ENCODE measurements at places on chromosomes 7 and 10.

DNA sequence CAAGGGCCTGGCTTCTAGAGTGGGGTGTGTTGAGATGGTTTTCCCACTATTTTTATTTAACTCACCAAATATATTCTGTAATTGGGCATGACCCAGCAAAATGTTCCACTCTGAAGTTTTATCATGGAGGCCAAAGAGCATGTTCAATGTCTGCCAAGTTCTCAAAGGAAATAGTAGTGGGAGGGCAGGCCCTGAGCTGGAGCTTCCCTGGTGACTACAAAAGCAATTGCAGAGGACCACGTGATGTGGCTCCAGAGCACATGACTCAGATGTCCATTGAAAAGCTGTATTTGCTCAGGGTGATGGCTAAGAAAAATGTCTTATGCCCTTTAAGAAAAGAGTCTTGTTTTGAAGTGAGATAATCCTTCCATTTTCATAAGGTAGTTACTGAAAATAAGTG lies 1024.8 kb downstream of the LRMDA start:
- DNase-seq, result no peak

- DNase-seq, result peak; percentile 98
Measured at GRCh38 chr7:149125863-149126661, at the start of gene ZNF425. Gene ZNF425, minus strand, starts transcription at chr7:149126324. Its CDS starts 111 bp downstream, at chr7:149126213.

DNA sequence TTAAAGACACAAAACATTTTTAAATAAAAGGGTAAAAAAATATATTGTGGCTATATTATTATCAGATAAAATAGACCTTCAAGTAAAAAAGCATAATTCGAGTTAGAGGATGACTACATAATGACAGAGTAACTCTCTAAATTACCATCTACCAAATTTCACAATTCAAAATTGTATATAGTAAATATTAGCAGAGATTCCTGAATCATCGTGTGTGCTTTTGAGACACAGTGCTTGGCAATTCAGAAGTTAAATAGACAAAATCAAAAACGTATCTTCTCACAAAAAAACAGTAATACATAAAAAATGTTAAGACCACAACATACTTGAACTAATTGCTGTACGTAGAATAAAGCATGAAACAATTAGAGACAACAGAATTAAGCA lies 110.4 kb downstream of the AHR start:
- no peak for DNase-seq

DNA sequence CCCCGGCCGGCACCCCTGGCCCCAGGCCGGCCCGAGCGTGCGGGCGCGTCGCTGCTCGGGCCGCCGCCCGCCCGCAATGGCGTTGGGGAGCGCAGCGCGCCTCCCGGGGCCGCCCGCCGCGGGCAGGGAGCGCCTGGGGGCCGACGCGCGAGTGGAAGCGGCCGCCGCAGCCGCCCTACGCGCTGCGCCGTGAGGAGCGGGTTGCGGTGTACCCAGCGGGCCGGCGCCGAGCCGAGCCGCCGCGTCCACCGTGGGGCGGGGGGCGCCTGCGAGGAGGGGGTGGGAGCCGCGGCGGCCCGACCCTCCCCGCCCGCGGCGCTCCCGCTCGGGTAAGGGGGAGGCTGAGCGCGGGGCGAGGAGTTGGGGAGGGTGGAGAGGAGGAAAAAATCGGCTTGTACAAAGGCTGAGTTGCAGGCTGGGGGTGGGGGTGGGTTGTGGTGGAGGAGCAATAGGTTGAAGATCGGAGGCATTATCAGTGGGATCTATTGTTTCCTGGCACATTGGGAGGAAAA lies 473 bp downstream of the PPP1R9A start:
- no peak for DNase-seq

DNA sequence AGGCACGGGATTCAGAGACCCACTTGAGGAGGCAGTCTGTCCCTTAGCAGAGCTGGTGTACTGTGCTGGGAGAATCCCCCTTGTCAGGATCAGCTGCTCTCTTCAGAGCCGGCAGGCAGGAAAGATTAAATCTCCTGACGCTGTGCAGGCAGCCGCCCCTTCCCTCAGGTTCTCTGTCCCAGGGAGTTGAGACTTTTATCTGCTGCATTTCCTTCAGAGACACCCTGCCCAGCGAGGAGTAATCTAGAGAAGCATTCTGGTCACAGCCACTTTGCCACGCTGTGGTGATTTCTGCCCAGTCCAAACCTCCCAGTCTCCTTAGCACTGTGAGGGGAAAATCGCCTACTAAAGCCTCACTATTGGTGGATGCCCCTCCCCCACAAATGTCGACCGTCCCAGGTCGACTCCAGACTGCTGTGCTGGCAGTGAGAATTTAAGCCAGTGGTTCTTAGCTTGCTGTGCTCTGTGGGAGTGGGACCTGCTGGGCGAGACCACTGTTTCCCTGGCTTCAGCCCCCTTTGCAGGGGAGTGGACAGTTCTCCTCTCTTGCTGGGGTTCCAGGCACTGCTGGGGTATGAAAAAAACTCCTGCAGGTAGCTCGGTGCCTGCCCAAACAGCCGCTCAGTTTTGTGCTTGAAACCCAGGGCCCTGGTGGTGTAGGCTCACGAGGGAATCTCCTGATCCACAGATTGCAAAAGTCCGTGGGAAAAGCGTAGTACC lies 265.4 kb downstream of the ZWINT start:
- DNase-seq, result no peak

DNA sequence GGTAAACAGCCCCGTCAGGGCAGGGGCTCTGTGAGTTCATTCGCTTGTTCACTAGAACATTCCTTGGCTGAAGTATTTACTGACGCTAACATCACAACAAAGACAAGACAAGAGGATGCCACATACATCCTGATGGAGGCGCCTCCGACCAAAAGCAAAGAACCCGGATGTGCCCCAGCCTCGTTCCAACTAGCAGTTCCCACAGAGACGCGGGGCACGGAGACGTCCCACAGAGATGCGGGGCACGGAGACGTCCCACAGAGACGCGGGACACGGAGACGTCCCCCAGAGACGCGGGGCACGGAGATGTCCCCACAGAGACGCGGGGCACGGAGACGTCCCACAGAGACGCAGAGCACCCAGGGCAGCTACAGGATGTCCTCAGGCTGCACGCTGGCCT lies 35.4 kb upstream of the CFAP46 start:
- DNase-seq, result no peak

DNA sequence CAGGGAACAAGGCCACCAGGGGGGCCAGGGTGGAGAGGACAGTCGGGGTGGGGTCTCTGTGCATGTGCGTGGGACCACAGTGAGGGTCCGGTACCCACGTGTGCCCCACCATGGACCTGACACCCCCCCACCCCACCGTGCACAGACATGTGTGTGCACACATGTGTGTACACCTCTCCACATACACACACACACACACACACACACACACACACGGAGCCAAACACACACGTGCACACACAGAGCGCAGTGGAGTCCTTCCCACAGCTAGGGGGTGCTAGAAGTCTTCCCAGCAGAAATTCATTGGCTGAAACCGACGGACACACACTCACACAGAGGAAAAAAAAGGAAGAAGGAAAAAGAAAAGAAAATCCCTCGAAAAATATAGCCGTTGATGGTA lies 42.8 kb upstream of the GNA12 start:
- DNase-seq, result no peak

Data from activated CD4-positive, CD25-positive, alpha-beta regulatory T cell treated with anti-CD3 and anti-CD28 coated beads, Interleukin-2, amount 50 U/mL, for 72 hours (primary cell).